ENCODE measurements at places on chromosomes 1 and 21. TPM values are rescaled to one million over a fixed set of nuclear protein-coding genes. Genes with fewer than 3 reads are reported as not detected.

Gene NHLH1
- 0.66 TPM for total RNA-seq

Gene PRMT6
- 27.3 TPM for total RNA-seq

Gene OPRD1
- 0.05 TPM for total RNA-seq

Gene PRRX1
- total RNA-seq, result not detected

Gene IGSF9
- total RNA-seq, result not detected

Gene RIPPLY3
- total RNA-seq, result 0.10 TPM

Gene TRIM46
- 10.2 TPM for total RNA-seq

Gene CCDC17
- 2.8 TPM for total RNA-seq

Gene IL22RA1
- not detected for total RNA-seq

Gene AIRE
- not detected for total RNA-seq
